ENCODE measurements at places on chromosomes 6 and 20. TPM values are rescaled to one million over a fixed set of nuclear protein-coding genes. Genes with fewer than 3 reads are reported as not detected.

DNA sequence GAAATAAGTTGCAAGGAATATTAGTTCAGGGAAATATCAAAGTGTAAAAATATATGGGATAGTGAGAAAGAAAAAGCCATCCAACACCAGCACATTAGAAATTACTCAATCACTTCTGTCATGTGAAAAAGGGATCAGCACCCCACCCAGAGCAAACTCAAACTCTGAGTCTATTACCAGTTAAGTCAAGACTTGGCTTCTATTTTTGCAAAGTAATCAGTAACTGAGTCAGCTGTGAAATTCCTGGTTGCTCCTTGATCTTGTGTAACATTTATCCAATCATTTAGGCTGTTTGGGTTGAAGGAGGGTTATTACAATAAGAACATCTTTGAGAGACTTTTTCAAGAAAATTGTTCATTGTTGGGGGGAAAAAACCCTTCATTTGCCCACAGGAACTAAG, 51.2 kb downstream of the SLC22A23 start:
- no peak for DNase-seq

Gene HLA-DRB1
- 267 TPM for total RNA-seq

- DNase-seq = no peak
Observed at GRCh38 chr6:129646642-129647041, 63.3 kb downstream of the ARHGAP18 start.

- no peak for DNase-seq
Observed at GRCh38 chr6:145756170-145756662, 20.9 kb upstream of the EPM2A start.

GRCh38 chr20:46010491-46011391, 2.0 kb downstream of the MMP9 start:
- DNase-seq = no peak

Gene TMEM244
- not detected for total RNA-seq

DNA sequence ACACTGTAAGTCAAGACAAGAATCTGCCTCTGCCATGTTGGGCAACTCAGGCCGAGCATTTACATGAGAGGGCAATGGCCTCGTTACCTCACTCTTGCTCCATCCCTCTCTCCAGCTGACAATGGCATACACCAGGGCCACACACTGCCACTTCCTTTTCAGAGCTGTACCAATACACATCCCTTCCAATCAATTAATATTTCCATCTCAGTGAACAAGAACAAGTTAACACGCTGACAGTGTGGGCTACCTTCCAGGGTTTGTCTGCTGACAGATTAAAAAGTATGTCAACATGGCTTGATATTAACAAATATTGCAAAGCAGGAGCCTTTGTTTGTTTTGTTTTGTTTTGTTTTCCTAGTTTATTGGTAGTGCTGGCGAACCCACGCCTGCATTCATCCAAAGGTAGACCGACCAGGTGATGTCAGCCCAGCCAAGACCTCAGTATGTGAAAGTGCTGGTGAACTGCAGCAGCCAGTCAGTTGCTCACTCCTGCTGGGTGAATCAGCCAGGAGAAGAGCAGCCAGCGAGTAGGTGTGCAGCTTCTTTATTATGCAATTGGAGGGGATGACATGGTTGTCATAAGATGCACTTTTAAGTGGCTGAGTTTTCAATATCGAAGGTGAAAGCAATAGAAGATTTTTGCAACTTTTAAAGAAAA, 487.3 kb upstream of the JARID2 start:
- no peak for DNase-seq

- no peak for DNase-seq
Observed at GRCh38 chr6:129923530-129924250, 62.6 kb upstream of the TMEM244 start.

GRCh38 chr6:119113961-119114360, 35.5 kb upstream of the FAM184A start:
- DNase-seq = no peak

GRCh38 chr6:1890071-1890470, 280.4 kb downstream of the FOXC1 start:
- no peak for DNase-seq

DNA sequence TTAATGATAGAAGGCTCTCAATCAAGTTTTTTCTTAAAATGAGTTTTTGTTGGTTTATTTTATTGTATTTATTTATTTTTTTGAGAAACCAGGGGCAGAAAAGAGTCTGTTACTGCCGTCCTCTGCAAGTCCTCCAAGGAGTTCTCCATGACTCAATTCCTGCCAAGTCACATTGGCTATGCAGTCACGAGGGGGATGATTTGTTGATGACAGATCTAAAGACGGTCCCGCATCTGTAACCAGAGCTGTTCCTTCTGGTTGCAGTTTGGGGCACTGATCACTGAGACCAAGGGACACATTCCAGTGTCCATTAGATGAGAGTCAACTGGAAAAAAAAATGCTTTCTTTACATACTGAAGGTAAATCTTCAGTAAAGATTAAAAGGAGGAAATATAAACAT, 13.9 kb upstream of the TSHZ2 start:
- DNase-seq = no peak

Gene TCP11
- total RNA-seq = 0.50 TPM

GRCh38 chr20:1305712-1306111, 23.2 kb downstream of the SDCBP2 start:
- DNase-seq = no peak

Gene C6orf163
- total RNA-seq = 4.2 TPM

Gene PNPLA1
- total RNA-seq = 0.19 TPM

Gene HLA-DMB
- total RNA-seq = 78.0 TPM

Gene ESR1
- total RNA-seq = 5.2 TPM

- DNase-seq = no peak
Observed at GRCh38 chr6:90249458-90249857, 47.2 kb downstream of the BACH2 start.

Gene ADTRP
- total RNA-seq = 2.7 TPM

DNA sequence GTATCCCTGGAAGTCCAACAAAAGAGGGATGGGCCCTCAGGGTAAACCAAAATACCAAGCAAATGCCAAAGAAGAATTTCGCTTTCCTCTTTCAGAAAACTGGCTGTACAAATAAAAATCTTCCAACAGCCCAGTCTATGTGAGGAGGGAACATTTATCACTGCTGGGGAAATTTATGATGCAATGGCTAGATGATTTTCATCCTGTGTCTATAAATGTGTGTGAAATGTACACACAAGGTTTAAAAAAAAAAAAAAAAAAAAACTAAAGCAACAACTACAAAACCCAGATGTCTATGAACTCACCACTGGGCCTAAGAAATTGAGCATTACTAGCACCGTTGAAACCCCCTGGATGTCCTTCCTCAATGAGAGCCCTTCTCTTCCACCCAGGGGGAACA, 68.7 kb upstream of the SLC4A11 start:
- DNase-seq = no peak

GRCh38 chr6:51959744-51960383, 127.5 kb downstream of the PKHD1 start:
- peak; percentile 85 for DNase-seq

Gene CDC25B
- total RNA-seq = 40.3 TPM

DNA sequence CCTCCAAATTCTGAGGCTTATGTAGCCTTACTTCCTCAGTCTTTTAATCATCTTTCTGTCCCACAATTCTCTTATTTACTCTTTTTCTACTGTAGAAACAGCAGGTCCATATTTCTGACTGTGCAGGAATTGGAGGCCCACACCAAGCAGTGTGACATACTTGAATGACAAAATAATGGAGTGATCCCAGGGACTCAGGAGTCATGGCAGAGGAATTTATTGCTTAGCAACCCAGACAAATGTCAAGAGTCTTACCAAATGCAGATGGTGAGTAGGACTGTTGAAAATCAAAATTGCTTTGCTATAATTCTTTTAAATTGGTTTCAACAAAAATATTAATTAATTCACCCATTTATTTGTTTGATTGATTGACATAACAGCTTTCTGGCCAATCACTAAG, 59.9 kb downstream of the HTR1B start:
- DNase-seq = no peak

Gene EPB41L1
- total RNA-seq = 230 TPM

DNA sequence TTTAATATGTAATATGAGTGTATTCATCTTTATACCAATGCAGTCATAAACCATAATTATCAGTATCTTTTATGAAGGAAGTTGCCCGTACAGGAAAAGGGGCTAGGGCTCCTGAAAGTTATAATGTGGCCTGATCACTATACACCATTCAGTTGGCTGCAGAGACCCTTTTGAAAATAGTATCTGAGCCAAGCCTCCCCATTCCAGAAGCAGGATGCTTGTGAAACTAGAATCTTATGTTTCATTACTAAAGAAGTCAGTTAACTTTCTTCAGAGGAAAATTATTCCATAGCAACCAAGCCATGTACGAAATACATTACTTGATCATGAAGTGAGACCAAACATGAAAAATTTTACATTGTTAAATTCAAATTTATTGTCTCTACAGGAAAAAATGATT, 251.5 kb upstream of the TCF21 start:
- no peak for DNase-seq

- no peak for DNase-seq
Observed at GRCh38 chr6:150765067-150765764, 100.3 kb upstream of the MTHFD1L start.

Gene TSHZ2
- total RNA-seq = 15.5 TPM

Gene MUC22
- total RNA-seq = not detected

Gene SPATA25
- 6.7 TPM for total RNA-seq

DNA sequence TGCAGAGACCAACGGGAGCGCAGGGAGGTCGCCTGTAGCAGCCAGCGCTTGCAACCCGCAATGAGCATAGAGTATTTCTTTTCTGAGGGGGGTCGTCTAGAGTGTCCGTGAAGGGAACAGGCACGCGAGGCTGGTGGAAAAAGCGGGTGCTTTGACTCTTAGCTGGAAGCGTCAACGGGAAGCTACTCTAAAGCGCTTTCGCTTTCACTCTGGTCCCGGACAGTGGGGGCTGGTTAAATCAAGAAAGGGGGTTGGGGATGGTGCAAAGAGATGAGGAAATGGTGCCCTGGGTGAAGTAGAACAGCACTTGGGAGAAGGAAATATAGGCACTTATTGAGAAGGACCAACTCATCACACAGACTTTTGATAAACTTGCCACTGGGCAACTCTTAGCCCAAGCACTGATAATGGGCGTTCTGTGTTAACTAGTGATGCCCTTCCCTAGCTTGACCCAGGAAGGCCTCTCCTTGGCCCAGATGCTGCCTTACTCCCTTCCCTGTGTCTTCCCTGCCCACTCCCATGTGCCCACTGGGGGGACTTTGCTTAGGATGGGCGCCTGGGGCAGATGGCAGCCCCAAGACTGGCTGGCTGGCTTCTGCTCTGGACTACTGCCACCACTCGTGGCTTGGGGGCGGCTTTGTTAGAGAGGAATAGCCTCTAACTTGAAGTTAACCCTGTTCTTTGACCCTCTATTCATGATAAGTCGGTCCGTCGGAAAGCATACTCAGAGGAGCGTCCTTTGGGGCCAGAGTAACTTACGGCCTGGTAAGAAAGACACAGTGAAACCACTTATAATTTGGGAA, 585 bp downstream of the PSMB9 start:
- DNase-seq = peak; percentile 56

Gene MMP24OS
- total RNA-seq = 127 TPM

DNA sequence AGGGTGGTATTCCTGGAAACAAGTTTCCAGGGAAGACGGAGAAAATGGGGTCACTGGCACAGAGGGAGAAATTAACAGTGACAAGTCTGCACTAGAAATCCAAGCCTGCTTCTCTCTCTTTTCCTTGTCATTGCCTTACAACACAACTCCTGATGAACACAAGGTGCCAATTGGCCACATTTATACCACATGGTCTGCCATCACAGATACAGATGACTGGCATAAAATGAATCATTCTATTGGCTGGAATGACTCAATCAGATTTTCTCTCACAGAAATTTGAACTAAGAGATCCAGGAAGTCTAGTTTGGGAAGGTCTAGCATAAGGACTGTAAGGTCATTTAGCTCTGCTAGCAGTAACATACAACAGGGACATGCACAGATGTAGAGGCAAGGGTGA, 190.3 kb downstream of the LINC00237 start:
- DNase-seq = no peak

DNA sequence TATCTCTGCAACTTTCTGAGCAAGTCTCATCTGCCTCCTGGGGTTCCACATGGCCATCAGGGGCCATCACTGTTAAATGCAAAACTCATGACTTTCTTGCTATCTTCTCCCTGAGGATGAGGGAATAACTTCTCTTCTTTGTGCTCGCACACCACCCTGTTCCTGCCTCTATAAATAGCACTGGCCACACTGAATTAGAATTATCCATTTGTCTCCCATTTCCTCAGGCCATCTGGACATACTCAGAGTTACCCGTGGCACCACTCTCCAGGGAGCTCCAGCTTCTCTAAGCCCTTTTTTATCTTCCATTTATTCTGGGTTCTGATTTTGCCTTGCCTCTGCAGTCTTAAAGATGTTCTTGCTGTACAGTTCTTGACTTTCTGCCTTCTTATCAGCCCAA, 72.8 kb upstream of the ECI2 start:
- DNase-seq = no peak

- DNase-seq = no peak
Observed at GRCh38 chr6:141244366-141244765, 888.4 kb upstream of the GJE1 start.

GRCh38 chr6:106677282-106677681, 47.9 kb downstream of the QRSL1 start:
- DNase-seq = no peak

DNA sequence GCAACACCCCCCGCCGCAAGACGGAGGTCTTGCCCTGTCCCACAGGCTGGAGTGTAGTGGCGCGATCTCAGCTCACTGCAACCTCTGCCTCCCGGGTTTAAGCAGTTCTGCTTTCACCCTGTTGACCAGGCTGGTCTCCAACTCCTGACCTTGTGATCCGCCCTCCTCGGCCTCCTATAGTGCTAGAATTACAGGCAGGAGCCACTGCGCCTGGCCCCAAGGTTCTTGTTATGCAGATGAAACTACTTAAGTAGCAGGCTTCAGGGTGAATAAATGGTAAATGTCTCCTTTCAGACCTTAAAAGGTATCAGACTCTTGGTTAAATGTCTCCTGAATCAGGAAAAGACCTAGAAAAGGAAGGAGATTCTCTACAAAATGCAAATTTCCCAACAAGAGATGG, 95.4 kb upstream of the TMEM181 start:
- DNase-seq = no peak

- DNase-seq = no peak
Observed at GRCh38 chr6:46262928-46263706, 92.3 kb upstream of the ENPP5 start.

DNA sequence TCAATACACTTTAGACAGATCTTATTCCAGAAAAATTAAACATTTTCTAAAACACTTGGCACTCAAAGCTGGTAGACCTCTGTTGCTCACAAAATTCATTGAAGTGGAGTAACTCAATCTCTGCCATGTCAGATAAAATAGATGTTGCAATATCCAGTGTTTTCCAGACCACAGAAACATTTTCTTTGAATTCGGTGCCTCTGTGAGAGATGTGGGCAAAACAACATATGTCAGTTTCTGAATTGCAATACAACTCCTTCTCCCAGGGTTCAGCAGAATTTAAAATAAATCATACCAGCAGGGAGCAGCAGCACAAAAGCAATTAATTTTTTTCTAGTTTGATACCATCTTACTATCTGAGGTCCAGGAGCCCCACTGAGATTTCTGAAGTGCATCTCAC, 11.3 kb upstream of the PKHD1 start:
- DNase-seq = no peak
